Kidney (tissue), 22 donors: ENCODE measurements at places on chromosomes 2 and 18. TPM values are rescaled to one million over a fixed set of nuclear protein-coding genes. Genes with fewer than 3 reads are reported as not detected.

DNA sequence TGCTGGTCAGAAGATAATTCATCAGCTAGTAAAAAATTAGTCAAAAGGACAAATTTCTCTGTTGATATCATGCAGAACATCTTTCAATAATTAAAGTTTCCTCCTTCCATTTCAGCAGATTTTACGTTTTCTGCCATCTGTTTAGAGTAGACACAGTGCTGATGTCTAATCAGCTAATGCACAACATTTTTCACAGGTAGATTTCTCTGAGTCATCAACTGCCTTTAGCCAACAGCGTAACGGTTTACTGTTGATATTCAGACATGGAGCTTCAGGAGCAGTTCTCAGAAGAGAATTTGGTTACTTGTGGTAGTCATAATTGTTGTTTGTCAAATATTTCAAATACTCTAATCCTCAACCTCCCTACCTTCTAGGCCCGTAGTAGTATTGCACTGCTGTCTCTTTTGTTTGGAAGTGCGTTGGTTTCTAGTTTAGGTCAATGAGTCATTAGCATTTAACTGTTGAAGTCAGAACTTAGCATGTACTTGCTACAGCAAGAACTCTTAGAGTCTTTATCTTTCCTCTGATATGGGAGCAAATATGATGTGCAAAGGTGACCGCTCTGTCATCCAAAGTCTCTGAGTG, 86.8 kb upstream of the TFPI start:
- no peak for DNase-seq
- no peak overlapping the region for H3K4me3 ChIP-seq
- no peaks in the 10 kb centered on the region for H3K4me1 ChIP-seq

The SEPTIN10 gene
- polyA plus RNA-seq, result 20.8 TPM

The KIF1A gene
- 0.58 TPM for polyA plus RNA-seq

The EXOC6B gene
- polyA plus RNA-seq, result 5.9 TPM

- DNase-seq, result peak; percentile 85
- H3K4me3 ChIP-seq, result no peak overlapping the region
- no peak overlapping the region for H3K27ac ChIP-seq
- no peaks in the 10 kb centered on the region for H3K27me3 ChIP-seq
- peaks cover 12% of the 10 kb centered on the region for H3K4me1 ChIP-seq
These were observed 116.8 kb upstream of the SPRED2 start for GRCh38 chr2:65549257-65549627.

DNA sequence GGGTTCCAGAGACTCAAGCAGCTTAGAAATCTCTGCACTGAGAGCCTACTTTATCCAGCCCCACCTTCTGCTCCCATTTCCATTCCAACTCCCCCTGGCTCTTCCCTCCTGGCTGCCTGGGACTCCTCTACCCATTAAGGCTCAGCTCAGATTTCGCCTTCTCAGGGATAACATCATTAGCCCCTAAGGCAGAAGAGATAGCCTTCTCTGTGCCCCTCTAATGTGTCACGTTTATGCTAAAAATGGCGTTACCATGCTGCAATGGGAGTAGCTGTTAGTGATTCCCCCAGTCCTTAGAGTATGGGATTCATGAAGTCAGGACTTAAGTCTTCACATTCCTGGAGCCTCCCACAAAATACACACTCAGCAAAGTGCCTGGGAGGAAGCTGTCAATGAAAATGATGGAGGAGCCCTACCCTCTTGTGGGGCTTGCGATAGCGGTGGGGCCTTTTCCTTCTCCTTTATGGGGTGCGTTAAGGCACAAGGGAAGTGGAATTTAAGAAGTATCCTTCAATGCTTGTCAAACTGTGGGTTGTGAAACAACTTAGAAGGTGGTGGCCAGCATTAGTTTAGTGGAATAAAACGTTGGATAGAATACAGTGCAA, 144.7 kb upstream of the COPS8 start:
- no peak overlapping the region for H3K4me3 ChIP-seq
- DNase-seq, result no peak
- H3K4me1 ChIP-seq, result no peaks in the 10 kb centered on the region
- H3K27me3 ChIP-seq, result no peaks in the 10 kb centered on the region

GRCh38 chr18:9933865-9934264, 20.0 kb downstream of the VAPA start:
- no peak overlapping the region for H3K4me3 ChIP-seq
- no peaks in the 10 kb centered on the region for H3K27me3 ChIP-seq
- DNase-seq, result no peak
- H3K27ac ChIP-seq, result peak overlapping the region; percentile 33
- peaks cover 21% of the 10 kb centered on the region for H3K4me1 ChIP-seq

DNA sequence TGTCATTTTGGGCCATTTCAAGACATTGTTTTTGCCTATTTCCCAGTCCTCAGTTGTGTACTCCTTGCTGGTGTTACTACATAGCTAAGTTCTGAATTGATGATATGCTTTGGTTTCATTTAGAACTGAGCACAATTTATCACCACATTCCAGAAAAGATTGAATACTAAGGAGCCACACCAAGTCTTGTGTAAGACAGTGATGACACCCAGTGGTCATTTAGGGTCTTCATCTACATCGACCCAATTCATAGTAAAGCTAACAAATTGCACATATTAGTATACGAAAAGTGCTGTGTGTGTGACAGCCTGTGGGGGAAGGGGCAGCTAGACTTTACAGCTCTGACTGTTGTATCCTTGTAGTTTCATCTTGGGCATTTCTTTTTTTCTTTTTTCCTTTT, 10.9 kb upstream of the DLX2 start:
- H3K27me3 ChIP-seq, result peaks cover 7% of the 10 kb centered on the region
- no peak overlapping the region for H3K4me3 ChIP-seq
- no peak overlapping the region for H3K27ac ChIP-seq

The EMILIN2 gene
- polyA plus RNA-seq, result 4.3 TPM

The SAP130 gene
- polyA plus RNA-seq, result 6.2 TPM

The FOXD4L1 gene
- not detected for polyA plus RNA-seq

- H3K27ac ChIP-seq, result no peak overlapping the region
- H3K27me3 ChIP-seq, result no peaks in the 10 kb centered on the region
- H3K36me3 ChIP-seq, result no peaks in the 10 kb centered on the region
- H3K4me3 ChIP-seq, result peak overlapping the region; percentile 47
These were observed 14.5 kb downstream of the PTPRN start for GRCh38 chr2:219294356-219295351.
